ENCODE measurements at places on chromosomes 2 and 18. TPM values are rescaled to one million over a fixed set of nuclear protein-coding genes. Genes with fewer than 3 reads are reported as not detected.

The LRP1B gene
- 28.7 TPM for total RNA-seq

DNA sequence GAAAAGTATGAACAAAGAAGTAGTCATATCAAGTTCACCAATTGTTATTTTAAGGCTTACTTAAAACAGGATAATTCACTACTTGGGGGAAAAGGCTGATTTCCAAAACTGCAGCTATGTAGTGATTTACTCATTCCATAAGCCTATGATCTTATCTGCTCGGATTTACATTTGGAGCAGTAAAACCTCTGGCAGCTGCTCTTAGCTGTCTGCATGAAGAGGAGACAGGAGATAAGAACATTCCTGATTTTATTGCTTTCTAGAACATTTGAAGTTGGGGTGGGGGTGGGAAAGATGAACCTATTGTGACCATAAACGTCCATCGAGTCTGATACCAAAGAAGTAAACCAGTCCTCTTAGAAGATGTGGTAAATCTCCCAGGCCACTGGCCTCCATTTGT, 120.9 kb downstream of the MMADHC start:
- no peak for DNase-seq

The CCDC88A gene
- total RNA-seq = 400 TPM

GRCh38 chr2:222017252-222017850, 281.4 kb downstream of the PAX3 start:
- DNase-seq = no peak

- DNase-seq = no peak
These were observed 825 bp downstream of the THUMPD2 start for GRCh38 chr2:39778233-39778632.

Data from glutamatergic neuron (in vitro differentiated cells).